Prostate gland (tissue), 2 donors: ENCODE measurements at places on chromosomes 12 and 14.

- no peak for DNase-seq
Measured at GRCh38 chr12:12941450-12942350, 10.3 kb downstream of the GPRC5D start.

DNA sequence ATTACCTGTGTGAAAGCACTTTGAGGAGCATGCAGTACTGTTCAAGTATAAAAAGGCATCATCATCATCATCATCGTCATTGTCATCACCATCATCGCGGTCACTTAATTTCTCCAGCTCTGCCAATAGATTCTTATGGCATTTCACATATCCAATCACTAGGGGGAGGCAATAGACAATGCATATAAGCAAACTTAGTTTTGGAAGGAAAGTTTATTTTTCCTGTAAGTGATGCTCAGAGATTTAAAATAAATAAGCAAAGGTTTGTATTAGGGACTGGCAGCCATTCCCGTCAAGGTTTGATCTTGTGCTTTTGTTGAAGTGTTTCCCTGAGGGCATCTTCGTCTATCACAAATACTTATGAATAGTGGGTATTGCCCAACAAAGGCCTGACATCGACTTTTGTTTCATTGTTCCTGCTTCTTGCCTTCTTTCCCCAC lies 127.4 kb downstream of the KTN1 start:
- peak; percentile 51 for DNase-seq

DNA sequence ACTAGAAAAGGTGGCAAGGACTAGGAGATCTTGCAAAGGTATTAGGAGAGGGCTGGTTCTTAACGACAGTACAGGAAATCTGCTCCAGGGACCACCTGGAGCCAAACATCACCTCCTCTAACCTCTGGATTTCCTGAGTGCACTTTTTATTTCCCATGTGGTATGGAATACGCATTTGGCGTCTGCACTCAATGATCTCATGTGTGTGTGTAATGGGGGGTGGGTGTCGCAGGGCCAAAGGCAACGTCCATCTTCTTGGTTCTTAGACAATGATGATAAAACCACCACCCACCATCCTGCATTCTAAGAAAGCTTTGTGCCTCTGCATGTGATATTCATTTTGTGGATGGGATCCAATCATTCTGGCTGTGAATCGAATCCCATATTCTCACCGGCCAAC lies 68.8 kb downstream of the CLMN start:
- no peak for DNase-seq

DNA sequence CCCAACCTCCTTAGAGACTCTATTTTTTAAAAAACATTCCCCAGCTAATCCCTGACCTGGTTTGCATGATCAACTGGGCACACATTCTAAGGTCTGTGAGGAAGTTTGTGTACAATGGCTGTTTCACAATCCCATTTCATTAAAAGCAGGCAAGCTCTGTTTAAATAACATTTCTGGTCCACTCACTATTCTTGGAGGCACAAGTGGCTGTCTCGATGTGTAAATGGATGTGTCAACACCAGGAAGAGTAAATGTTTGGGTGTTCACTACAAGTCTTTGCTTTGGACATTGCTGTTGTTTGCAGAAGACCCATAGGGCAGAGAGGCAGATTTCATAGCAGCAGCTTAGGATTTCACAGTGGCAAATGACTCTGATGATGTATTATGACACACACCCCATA lies 98.3 kb downstream of the PDZRN4 start:
- DNase-seq: peak; percentile 7

DNA sequence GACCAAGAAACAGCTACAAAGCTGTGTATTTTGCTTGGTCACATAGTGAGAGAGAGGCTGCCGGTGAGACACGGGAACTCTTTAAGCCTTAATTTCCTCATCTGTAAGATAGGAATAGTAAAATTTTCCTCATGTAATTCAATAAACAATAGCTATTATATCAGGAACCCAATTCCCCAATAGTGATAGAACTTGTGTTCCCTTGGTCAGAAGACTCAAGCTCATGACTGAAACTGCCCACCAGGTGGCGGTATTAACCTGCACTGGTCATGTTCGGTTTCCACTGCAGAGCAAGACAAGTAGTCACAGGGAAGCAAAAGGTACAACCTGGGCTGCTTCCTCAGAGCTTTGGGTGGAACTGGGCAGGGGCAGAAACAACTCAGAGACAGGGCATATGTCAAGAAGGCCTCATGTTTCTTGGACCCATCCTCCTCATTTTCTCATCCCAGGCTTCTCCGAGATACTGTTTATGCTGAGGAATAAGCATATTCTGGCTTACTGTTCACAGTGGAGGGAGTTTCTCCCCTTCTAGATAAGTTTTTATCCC lies 4.2 kb upstream of the AJUBA start:
- DNase-seq: peak; percentile 92

DNA sequence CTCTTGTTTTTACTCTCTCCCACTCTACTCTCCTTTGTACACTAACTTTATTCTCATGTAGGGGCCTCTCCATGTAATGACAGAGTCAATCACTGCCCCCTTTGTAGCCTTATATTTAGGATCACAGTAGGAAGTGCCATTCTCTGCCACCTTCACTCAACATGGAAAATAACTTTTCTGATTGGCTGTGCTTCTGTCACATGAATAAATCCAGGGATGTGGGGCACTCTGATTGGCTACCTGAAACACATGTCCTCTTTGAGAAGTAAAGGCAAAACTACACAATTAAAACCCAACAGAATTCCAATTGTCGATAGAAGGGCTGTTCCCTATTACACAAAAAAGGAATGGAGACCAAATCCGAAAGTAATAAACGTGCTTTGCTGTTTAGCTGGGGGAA lies at the start of gene RNASE9:
Gene RNASE9 (minus strand): TSS at position 87 of the 400 bp plus-strand sequence.
- DNase-seq: no peak

GRCh38 chr14:70121521-70121920 lies 67.2 kb downstream of the SLC8A3 start:
- no peak for DNase-seq

GRCh38 chr14:65798216-65798615 lies 385.7 kb downstream of the FUT8 start:
- DNase-seq: no peak

- no peak for DNase-seq
Measured at GRCh38 chr12:96864335-96864734, 42.7 kb upstream of the NEDD1 start.

DNA sequence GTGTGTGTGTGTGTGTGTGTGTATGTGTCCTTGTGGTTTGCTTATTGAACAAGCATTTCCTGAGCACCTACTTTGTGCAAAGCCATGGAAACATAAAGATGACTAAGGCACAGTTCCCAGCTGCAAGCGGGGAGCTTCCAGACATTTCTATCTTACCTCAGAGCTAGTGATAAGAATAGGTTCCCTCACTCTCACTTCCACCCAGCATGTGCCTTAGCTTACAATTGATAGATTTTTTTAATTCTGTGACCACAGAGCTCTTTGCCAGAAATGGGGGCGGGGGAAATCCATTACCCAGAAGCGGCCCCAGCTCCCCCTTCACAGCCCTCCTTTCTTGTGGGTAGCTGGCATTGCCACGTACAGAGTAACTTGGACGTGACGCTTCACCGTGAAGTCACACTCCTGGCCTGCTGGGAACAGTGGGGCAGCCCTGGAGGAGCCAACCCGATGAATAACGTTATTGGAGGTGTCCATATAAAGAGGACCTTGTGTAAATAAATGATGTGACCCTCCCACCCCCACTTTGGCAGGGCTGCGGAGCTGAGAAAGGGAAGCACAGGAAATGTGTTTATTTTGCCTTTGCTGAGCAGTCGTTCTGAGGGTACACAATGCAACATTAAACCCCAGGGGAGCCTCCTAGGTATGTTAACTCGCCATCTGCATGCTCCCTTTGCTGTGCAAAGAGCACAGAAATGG lies 238.9 kb downstream of the CHST11 start:
- no peak for DNase-seq

DNA sequence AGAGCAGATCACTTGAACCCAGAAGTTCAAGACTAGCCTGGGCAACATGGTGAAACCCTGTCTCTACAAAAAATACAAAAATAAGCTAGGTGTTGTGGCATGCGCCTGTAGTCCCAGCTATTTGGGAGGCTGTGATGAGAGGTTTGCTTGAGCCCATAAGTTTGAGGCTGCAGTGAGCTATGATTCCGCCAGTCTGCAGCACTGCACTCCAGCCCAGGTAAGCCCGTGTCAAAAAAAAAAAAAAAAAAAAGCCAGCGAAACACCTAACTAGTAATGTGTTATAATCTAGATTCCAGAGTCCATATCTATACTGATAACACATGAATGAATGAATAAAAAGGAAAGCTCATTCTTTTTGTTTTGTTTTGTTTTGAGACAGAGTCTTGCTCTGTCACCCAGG lies 18.5 kb upstream of the SLC25A3 start:
- DNase-seq: no peak

DNA sequence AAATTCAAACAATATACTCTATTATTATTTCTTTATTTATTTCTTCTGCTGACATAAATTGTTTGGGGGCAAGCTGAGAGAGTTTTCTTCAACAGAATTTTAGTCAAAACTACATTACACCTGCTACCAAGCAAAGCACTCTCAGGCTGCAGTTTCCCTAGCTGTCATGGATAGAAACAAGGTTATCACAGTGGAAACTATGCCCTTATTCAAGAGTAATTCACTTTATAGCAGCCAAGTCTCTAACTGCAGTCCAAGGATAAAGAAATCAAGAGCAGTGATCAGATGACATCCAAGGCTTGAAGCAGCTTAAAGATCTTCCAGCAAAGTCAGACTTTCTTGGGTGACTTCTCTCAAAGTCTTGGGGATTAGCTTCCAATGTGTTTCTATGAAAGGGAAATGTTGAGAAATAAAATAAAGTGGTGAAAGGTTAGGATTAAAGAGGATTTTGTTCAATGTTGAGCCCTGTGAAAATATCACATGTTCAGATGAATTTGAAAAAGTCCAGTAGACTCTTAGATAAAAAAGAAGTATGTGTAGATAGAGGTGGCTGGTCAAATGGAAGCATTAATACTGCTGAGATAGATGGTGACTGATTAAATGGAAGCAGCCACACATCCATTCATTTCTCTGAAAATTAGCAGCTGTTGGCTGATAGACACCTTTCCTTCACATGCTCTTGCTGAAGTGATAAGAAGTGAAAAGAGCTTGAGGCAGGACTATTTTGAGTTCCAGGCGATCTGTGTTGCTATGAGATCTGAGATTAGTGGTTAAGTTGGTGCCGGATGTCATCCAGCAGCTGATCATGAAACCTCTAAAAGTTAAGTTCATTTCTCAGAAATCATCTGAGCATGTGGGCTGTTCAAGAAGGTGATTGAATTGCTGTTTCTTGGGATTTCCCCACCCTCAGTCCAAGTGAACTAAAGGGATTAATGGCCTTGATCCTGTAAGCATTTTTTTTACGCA lies 257.8 kb upstream of the BTG1 start:
- no peak for DNase-seq

DNA sequence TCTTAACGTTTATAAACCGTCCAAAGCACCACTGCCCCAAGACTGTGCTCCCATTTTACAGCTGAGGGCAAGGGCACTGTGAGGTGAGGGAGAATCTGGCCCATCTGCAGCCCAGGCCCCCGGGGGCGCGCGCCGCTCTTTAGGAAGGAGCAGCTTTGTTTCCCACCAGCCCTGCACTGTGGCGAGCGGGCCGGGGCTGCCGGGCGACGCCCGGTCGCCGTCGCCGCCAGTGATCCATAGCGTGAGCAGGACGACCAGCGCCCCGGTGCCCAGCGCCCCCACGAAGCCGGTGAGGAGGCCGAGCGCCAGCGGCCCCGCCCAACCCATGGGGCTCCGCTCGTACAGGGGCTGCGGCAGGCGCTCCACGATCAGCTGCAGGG lies 34.6 kb downstream of the FIGNL2 start:
- DNase-seq: no peak

- peak; percentile 42 for DNase-seq
Measured at GRCh38 chr14:23640524-23641141, 4.5 kb downstream of the DHRS2 start.

- no peak for DNase-seq
Measured at GRCh38 chr14:98269533-98269932, 1002.5 kb downstream of the BCL11B start.

- DNase-seq: no peak
Measured at GRCh38 chr12:53120685-53121525, 17.6 kb downstream of the SOAT2 start.

DNA sequence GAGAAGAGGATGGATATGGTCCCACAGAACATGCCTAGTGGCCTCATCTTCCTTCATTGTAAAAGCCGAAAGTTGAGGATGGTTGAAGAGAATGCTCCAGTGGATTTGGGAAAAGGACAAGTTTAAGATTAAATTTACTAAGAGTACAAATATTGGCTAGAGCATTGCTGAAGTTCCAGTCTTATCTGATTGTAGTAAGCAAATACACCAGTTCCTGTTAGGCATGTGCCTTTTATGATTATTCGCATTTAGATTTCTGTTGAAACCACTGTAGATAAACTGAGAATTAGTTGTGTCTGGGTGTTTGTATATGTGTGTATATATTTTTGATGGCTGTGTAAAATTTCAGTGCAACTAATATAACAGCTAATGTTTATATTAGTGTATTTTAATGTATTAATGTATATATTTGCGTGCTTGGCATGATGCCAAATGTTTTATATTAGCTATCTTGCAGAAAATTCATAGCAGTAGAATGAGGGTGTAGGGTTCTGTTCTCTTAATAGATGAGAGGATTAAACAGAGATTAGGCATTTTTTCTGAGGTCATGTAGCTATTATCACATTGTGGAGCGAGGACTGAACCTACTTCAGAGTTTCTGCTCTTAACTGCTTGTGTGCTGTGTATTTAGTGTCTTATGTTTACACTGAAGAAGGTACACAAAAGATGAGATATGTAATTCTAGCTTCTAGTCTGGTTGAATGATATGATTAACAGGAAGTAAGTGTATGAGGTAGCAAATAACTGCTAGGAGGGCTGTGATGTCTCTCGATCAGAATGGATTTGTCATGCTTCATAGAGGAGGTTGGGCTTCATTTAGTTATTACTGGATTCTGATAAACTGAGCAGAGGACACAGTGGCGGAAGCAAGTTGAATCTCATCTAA lies 21.1 kb downstream of the FKBP3 start:
- no peak for DNase-seq

DNA sequence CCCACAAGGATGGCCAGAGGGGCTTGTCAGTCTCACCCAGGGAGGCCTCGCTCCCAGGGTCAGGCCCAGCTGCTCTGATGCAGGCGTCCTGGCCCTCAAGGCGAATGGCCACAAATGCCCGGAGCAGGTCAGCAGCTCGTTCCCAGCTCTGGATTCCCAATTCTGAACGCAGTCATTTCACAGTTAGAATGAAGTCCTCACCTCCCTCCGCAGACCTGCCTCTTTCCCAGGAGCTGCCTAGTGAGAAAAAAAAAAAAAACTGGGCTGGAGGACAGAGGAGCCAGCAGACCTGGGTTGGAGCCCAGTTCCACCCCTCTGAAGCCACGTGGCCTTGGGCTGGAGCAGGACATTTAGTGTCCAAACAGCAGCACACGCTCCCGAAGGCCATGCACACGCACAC lies 62.2 kb upstream of the DIO3 start:
- no peak for DNase-seq

DNA sequence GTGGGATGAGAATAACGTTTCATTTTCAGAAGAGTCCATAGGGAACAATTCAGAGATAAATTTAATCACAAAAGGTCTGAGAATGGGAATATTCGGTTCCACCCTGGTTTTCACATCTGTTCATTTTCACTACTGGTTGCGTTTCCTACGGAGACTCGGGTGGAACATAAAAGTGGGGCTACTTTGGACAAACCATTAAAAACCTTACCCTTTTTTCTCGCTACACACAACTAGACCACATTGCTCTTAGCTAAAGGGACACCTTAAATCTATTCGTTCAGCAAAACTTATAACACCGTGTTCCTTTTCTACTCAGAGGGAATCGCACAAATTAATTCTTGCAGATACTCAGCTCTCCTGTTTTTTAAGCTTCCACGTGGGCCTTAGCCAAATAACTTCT lies 1.0 kb upstream of the SUDS3 start:
- DNase-seq: no peak

GRCh38 chr12:19048943-19049342 lies 80.6 kb upstream of the PLEKHA5 start:
- no peak for DNase-seq
